Stimulated activated CD4-positive, alpha-beta T cell treated with anti-CD3 and anti-CD28 coated beads, Interleukin-15, amount 100 ng/mL, for 24 hours (primary cell): ENCODE measurements at places on chromosomes 4 and X.
A peak's percentile ranks its signal among the peaks of the same experiment; 100 is the strongest.

GRCh38 chr4:4419896-4420295 is 33.0 kb downstream of the NSG1 start:
- DNase-seq, result no peak

DNA sequence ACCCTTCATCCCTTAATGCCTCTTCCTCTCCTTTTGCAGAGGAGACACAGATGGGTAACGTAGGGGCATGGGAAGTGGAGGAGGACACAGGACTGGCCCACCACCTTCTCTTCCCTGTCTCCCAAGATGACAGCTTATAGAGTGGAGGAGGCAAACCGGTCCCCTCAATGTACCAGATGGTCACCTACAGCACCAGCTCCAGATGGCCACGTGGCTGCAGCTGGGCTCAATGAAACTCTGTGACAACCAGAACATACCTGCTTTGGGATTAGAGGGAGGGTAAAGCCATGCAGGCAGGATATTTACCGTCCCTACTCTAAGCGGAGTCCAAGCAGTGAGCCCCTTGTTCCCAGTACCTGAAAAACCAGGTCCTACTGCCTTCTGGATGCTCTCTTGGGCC is 7.5 kb upstream of the KLHL15 start:
- DNase-seq, result no peak

GRCh38 chrX:122703762-122704161 is 480.3 kb upstream of the GRIA3 start:
- no peak for DNase-seq

GRCh38 chrX:96985046-96985445 is 101.3 kb downstream of the RPA4 start:
- no peak for DNase-seq

DNA sequence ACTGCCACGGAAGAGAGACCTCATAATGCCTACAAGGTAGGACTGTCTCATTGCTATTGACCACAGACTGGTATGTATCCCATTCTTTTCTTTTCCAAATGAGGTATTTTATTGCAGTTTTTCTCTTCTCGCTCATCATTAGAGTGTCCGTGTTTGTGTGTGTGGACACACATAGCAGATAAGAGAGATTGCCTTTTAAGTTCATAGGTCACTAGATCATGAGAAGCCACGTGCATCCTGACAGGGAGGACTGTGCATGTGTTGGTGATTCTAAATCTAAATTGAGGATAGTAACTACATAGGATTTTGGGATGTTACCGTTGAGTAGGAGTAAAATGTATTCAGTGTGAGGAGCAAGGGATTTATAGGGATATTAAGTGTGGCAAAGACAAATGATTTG is 37.3 kb downstream of the HPGD start:
- DNase-seq, result no peak

DNA sequence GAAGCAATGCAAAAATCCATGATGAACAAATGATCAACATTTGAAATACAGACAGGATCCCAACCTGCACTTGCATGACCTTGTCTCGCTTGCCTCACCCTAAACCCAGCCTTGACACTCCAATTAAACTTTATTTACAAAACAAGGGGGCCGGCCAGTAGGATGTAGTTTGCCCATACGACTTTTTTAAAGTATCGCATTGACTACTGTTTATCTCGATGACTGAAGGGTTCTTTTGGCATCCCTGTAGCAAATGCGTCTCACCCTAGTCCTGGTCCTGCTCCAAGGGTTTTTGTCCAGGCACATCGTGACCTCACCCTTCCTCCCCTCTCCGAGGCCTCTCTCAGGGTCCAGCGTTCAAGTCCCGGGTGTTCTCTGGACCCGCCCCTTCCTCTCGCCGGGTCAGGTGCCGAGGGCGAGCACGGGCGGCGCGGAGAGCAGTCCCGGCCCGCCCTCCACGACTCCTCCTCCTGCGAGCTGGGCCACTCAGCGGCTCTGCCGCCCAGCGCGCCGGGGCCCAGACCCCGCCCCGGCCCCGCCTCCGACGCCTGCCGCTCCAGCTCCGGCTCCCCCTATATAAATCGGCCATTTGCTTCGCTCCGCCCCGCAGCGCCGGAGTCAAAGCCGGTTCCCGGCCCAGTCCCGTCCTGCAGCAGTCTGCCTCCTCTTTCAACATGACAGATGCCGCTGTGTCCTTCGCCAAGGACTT is at the start of gene SLC25A5:
Gene SLC25A5, plus strand, starts transcription at position 603 of the 709 bp plus-strand sequence. Its CDS starts 72 bp downstream, at position 675.
- DNase-seq, result peak; percentile 87

GRCh38 chr4:139297001-139297410 is 4.3 kb upstream of the NAA15 start:
- DNase-seq, result no peak

GRCh38 chrX:155314260-155314659 is 20.2 kb downstream of the CLIC2 start:
- DNase-seq, result no peak

DNA sequence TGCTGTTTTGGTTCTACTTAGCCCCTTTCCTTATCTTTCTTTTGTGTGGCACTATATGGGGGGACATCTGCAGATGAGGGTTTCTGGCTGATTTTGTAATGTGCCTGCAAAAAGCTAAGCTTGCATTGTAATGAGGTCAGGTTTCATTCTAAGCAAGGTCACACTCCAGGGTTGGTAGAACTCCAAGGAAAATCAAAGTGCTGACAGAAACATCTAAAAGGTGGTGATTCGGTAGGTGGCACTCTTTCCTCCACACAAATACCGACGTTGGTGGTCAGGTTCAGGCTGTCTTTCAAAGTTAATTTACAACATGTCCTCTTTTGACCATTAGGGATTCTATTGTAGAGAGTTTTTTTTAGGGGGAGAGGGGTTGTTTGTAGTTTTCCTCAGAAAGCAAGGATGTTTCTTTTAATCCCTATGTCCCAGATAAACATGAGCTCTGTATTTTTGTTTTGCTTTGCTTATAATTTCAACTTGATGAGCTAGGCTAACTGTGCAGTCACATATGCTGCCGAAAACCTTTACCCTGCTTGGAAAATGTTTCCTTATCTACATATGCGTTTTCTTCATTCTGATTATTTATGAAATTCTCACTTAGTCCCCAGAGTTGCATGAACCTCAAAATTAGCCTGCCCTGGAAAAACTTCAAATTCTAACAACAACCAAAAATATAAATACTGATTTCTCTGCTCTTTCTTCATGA is 434.2 kb downstream of the PPARGC1A start:
- DNase-seq, result no peak

- DNase-seq, result no peak
Observed at GRCh38 chr4:72513227-72513626, 55.8 kb downstream of the ADAMTS3 start.

GRCh38 chr4:9904976-9905587 is 116.2 kb downstream of the SLC2A9 start:
- DNase-seq, result peak; percentile 18

- no peak for DNase-seq
Observed at GRCh38 chr4:32135642-32136041, 1415.5 kb downstream of the PCDH7 start.

DNA sequence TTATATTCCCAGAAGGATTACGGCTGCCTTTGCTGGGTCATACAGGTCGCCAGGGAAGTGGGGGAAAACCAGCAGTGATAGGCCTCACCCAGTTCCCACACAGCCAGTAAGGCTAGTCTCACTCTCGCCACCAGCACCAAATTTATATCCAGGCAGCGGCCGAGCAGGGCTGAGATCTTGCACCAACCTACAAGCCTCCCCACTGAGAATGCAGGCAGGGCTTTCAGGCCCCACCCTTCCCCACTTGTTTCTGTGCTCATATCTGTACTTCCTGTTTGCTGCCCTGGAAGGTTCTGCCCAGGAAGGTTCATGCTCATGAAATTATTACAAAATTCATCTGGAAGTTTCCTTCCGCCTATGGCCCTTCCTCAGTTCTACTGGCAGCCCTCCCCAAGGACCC is 179.7 kb downstream of the STIM2 start:
- DNase-seq, result no peak

- no peak for DNase-seq
Observed at GRCh38 chr4:54475546-54475945, 182.2 kb upstream of the KIT start.

DNA sequence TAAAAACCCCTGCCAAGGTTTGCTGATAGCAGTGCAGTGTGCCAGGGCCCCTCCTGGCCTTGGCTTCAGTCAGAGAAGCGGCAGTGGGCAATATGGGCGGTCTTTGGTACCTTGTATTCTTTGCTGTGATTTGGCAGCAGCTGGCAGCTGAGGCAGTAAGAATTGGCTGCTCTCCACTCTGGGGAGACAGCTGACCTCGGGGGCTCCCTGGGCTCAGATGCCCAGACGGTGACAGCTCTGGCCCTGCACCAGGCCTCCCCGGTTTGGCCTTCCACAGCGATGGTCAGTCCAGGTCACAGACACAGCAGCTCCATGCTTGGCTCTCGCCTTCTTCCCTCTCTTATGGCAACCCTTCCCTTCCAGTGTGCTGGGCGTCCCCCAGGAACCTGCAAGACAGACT is 330.9 kb downstream of the BCOR start:
- DNase-seq, result no peak

DNA sequence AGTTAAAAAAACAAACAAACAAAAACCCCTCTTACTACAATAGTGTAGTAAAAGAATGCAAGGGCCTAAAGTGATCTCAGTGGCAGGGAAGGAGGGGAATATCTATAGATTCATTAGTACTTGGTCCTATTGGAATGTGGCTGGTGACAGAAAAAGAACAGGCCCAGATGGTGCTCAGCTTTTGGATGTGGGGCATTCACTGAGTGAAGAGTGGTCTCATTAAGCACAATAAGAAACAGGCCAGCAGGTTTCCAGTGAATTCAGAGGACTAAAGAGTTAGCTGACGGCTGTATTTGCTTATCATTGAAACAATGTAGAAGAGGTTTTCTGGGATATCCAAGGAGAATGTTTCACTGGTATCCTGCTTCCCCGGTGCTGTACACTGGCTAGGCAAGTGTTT is 243.8 kb upstream of the HHIP start:
- no peak for DNase-seq

GRCh38 chrX:13064599-13065143 is 20.3 kb upstream of the FAM9C start:
- no peak for DNase-seq

DNA sequence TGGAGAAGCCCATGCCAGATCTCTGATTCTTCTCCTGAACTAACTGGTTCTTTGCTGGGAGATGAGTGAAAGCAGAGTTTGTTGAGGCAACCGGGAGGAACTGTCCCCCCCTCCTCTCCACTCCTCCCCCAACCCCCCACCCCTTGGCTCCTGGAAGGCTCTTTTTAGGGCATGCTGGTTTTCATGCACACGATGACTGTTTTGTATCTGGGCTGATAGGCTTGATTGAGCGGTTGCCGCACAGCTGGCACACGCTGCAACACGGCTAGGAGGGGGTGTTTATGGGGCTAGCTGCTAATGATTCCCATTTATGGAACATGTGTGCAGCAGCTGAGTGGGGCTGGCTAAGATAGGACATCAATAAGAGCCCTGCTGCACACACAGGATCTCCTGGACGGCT is 137.2 kb downstream of the SMIM20 start:
- DNase-seq, result no peak

- DNase-seq, result no peak
Observed at GRCh38 chrX:140440876-140441275, 64.0 kb downstream of the SOX3 start.

DNA sequence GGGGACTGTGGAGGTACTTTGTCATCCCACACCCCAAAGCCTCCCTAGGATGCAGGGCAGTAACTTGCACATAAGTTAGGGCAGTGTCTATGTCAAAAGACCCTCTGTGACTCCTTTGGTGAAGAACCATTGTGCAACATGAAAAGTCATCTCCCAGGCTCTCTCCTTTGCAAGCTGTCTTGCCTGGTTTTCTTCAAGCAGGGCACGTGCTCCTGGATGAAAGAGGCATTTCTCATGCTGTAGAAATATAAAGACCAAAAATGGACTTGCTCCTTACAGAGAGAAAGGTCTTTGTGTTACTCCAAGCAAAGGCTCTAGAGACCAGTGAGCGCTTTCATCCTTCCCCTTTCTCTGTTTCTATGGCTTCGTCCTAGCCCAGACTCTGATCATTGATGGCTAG is 44.9 kb downstream of the PLAC1 start:
- DNase-seq, result no peak

DNA sequence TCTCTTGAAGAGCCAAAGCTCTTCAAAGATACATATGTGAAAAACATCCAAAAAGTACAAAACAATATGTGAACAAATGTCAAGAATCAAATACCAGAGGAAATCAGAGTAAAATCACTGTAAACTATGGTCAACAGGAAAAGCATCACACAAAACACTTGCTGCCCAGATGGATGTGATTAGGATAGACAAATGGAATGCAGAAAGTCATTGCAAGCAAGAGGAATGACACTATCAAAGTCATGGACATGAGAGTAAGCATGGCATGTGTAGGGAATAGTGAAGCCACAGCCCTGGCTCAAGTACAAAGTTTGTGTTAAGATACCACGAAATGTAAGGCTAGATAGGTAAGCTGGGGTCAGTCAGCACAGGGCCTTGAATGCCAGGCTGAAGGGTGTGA is 37.7 kb downstream of the CLDN2 start:
- no peak for DNase-seq

GRCh38 chrX:20767346-20767745 is 500.6 kb upstream of the RPS6KA3 start:
- DNase-seq, result no peak

DNA sequence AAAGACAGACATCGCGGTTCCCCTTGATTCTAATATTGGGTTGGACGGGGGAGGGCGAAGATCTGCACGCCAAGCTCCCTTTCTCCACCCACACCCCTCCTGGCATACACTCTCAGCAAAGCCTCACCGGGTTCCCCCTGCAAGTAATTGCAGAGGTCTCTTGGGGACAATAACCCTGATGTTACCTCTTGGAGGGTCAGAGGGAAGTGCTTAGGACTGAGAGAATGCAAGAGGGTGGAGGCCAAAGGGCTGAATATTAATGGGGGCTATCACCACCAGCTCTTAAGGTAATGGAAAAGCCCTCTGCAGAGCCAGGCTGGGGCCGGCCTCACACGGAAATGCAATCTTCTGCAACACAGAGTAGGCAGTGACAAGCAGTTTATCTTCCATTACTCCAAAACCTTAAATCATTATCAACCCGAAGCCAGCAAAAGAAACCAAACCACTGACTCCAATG is 344.1 kb upstream of the GATB start:
- no peak for DNase-seq

GRCh38 chrX:29666366-29666765 is 549.0 kb upstream of the MAGEB2 start:
- no peak for DNase-seq

- DNase-seq, result peak; percentile 48
Observed at GRCh38 chr4:124262211-124263179, 450.0 kb downstream of the ANKRD50 start.

GRCh38 chr4:39295784-39296183 is 70.4 kb downstream of the RFC1 start:
- no peak for DNase-seq
